ENCODE measurements at places on chromosomes 2 and 18. TPM values are rescaled to one million over a fixed set of nuclear protein-coding genes. Genes with fewer than 3 reads are reported as not detected.

DNA sequence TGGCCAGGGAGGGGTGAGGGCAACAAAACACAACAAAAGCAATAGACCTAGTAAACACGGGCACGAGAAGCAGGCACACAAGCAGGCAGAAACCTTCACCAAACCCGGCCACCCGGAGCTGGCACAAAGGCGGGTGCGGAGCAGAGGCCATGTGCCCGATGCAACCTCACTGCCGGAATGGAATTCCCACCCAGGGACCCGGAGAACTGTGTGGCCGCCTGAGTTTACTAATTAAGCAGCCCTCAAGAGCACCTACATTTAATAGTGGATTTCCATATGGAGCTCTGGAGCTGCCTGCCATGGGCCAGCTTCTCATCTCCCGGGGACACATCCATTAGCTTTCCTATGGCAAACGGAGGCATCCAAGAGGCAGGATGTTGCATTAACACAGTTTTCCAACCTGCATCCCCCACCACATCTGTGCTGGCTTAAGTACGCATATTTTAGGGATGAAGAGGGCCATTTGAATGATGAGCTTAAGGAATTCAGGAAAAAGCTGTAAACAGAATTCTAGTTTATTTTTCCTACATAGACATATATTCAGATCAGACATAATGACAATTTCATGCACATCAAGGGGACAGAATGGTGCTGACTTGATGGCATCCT is 104.5 kb upstream of the SMIM21 start:
- H3K27me3 ChIP-seq: no peaks in the 10 kb centered on the region
- H3K4me1 ChIP-seq: no peaks in the 10 kb centered on the region
- DNase-seq: no peak
- H3K27ac ChIP-seq: no peak overlapping the region
- no peaks in the 10 kb centered on the region for H3K36me3 ChIP-seq
- H3K4me3 ChIP-seq: no peak overlapping the region

DNA sequence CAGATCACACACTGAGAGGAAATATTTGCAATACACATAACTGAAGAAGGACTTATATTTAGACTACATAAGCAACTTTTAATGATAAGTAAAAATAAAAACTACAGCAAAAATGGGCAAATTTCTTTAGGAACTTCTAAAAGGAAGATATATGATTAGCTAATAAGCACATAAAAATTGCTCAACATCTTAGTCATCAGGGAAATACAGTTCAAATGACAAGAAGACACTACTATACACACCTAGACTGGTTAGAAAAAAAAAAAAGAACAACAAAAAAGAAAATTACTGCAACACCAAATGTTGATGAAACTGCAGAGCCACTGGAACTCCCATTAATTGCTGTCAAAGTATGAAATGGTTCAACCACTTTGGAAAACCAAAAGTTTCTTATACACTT is 1247.5 kb upstream of the ACVR2A start:
- H3K27me3 ChIP-seq: no peaks in the 10 kb centered on the region
- no peaks in the 10 kb centered on the region for H3K36me3 ChIP-seq
- H3K4me3 ChIP-seq: no peak overlapping the region
- H3K27ac ChIP-seq: no peak overlapping the region
- DNase-seq: no peak

- no peak for DNase-seq
- no peaks in the 10 kb centered on the region for H3K27me3 ChIP-seq
- no peaks in the 10 kb centered on the region for H3K36me3 ChIP-seq
- no peaks in the 10 kb centered on the region for H3K4me1 ChIP-seq
Observed at GRCh38 chr18:35573531-35573930, 8.0 kb upstream of the GALNT1 start.

- H3K4me1 ChIP-seq: no peaks in the 10 kb centered on the region
- no peaks in the 10 kb centered on the region for H3K36me3 ChIP-seq
- H3K27me3 ChIP-seq: no peaks in the 10 kb centered on the region
- DNase-seq: no peak
- H3K27ac ChIP-seq: no peak overlapping the region
- H3K4me3 ChIP-seq: no peak overlapping the region
Observed at GRCh38 chr18:59928201-59928600, 28.4 kb downstream of the PMAIP1 start.

The ABCG5 gene
- not detected for total RNA-seq

DNA sequence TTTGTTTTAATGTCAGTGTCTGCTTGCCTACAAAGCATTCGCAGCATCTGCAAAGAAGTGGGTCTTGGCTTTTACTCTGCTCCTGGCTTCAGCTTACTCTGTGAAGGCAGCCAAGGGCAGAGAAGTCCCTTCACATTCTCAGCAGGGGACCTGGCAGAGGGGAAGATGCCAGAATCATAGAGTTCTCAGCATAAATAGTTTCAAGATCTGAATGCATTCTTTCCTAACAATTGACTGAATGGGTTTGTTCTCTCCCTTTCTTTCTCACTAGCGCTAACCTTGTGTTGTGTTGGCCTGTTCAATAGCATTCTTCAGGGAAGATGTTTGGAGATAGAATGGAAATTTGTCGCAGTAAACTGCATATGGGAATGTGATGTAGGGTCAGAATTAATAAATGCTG is 106.9 kb downstream of the FARSB start:
- H3K36me3 ChIP-seq: no peaks in the 10 kb centered on the region
- no peaks in the 10 kb centered on the region for H3K4me1 ChIP-seq
- peak; percentile 41 for DNase-seq
- H3K4me3 ChIP-seq: no peak overlapping the region
- H3K27me3 ChIP-seq: peaks cover 3% of the 10 kb centered on the region

DNA sequence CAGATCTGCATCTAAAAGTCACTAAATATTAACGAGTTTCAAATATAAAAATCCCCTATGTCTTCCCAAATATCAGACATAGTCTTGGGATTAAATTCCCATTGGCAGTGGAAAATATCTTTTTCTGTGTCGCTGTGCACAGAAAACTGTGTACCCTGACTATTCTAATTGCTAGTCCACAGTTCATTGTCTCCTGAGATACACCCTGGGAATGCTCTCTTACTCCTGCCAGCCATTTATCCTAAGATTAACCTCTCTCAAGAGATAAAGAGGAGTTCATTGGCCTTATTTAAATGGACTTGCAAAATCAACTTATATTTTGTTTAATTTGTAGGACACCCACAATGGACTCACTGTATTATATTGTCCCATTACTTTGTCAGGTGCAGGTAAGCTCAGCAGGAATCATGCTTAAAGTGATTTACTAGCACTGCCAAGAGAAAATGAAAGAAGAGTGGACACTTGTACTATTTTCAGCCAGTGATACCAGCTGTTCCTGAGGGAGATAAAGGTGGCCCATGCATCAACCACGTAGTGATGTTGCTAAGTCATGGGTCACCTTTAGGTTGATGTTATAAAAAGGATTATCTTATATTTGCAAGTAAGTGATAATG is 553.8 kb downstream of the PIK3C3 start:
- no peak overlapping the region for H3K4me3 ChIP-seq
- no peaks in the 10 kb centered on the region for H3K27me3 ChIP-seq
- no peaks in the 10 kb centered on the region for H3K36me3 ChIP-seq
- no peaks in the 10 kb centered on the region for H3K4me1 ChIP-seq
- no peak for DNase-seq

DNA sequence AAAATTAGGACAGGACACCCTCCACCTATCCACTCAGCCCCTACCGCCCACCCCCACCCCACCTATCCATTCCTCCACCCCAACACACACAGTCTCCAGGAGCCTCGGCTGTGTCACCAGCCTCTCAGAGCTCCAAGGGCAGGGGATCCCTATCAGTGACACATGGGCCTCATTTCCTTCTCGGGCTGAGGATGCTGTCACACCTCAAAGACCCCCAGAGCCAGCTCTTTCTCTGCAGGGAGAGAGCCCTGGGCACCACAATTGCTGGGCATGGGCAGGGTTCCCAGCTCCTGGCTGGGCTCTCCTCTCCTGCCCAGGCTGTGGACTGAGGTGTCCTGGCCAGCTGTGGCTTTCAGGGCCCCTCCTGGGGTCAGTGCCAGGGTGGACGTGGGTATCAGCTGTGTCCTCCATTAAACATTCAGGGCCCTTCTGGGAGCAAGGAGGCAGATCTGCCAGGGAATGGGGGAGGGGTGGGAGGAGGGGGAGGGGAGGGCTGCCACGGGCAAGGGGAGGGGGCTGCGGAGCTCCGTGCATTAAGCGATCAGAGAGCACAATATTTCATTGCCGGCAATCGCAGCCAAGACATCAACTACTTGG is 14.3 kb upstream of the ECEL1 start:
- H3K4me3 ChIP-seq: no peak overlapping the region
- H3K27me3 ChIP-seq: peaks cover 76% of the 10 kb centered on the region
- H3K36me3 ChIP-seq: no peaks in the 10 kb centered on the region
- DNase-seq: no peak

- no peaks in the 10 kb centered on the region for H3K4me1 ChIP-seq
- no peak overlapping the region for H3K27ac ChIP-seq
- H3K27me3 ChIP-seq: no peaks in the 10 kb centered on the region
- H3K4me3 ChIP-seq: no peak overlapping the region
- H3K36me3 ChIP-seq: no peaks in the 10 kb centered on the region
Observed at GRCh38 chr2:16908656-16909055, 243.0 kb upstream of the CYRIA start.

The CPS1 gene
- 4.6 TPM for total RNA-seq

GRCh38 chr2:215038421-215038820 is 100.0 kb downstream of the ABCA12 start:
- DNase-seq: no peak
- H3K4me3 ChIP-seq: no peak overlapping the region
- no peak overlapping the region for H3K27ac ChIP-seq
- no peaks in the 10 kb centered on the region for H3K36me3 ChIP-seq
- H3K4me1 ChIP-seq: no peaks in the 10 kb centered on the region

DNA sequence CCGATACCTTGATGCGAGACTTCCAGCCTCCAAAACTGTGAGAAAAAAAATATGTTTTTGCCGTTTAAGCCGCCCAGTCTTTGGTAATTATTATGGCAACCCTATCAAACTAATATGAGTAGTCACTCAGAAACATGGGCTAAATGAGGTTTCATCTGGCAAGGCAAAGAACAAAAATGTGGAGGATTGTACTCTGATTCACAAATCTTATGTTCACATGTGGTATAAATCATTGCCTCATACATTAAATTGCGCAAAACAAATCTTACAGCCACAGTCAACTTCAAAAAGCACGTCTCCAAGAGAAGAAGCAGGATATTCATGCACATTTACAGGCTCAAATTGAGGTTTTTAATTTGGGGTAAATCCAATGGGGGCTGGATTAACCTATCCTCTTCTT is 1435.4 kb upstream of the LRRTM1 start:
- no peak overlapping the region for H3K4me3 ChIP-seq
- no peaks in the 10 kb centered on the region for H3K4me1 ChIP-seq
- H3K27me3 ChIP-seq: no peaks in the 10 kb centered on the region

DNA sequence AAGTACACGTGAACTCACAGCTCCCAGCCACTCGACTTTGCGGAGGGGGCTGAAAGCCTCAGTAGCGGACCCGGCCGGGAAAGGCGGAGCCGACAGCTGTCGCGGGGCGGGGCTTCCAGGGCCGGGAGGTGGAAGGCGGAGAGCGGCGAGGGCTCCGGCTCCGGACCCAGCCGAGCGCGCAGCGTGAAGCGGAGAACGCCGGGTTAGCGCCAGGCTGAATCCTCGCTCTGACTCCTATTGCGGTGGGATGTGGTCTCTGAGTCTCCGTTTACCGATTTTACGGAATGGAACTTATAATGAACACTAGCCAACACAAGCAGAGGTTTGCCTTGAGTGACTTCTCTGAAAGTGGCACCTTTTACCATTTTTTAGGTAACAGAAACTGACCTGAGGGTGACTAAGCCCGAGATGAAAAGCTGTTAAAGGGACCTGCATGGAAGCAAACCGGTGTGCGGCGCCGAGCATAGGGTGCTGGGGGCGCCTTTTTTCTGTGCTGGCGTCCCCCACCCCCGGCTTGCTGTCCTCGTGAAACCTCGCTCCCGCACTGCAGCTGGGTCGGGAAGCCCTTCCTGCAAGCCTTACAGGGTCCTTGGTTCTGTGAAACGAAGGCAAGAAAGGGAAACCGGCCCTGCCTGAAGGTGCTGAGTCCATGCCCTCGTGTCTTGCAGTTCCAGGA is 72.9 kb downstream of the EN1 start:
- H3K4me1 ChIP-seq: peaks cover 6% of the 10 kb centered on the region
- H3K27me3 ChIP-seq: peaks cover 85% of the 10 kb centered on the region
- H3K4me3 ChIP-seq: peak overlapping the region; percentile 9
- no peaks in the 10 kb centered on the region for H3K36me3 ChIP-seq
- no peak for DNase-seq
- H3K27ac ChIP-seq: no peak overlapping the region

DNA sequence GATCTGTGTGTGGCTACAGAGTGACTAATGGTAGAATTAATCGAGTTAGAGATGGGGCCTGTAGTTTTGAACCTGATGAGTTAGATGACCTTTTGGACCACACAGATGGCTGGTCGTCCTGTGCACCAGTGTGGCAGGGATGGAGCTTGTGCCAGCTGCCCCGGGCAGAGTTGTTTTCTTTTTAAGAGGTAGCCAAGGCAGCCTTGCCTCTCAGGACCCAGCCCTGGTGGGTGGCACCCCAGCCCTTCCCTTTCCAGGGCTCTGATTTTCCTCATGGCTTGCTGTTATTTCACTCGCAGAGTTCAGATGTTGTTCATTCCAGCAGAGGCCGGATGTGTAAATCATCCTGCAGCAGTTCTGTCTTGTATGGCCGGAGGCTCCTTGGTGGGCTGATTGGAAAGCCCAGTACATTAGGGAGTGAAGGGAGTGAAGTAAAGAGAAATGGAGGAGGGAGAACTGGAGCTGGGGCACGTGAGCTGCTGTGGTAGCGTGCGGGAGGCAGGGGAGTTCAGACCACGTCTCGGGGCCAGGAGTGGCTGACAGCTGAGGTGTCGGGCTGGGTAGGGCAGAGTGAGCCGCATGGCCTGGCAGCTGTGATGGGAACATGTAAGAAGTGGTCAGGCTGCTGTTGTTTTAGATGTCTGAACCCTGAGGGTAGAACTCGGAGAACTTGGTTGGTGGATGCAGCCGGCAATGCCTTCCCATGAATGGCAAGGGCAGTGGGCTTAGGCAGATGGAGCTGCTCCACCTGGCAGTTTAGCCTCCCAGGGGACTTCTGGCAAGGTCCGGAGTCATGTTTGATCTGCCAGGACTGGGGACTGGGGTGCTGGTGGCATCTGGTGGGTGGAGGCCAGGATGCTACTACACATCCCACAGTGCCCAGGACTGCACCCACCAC is 28.8 kb downstream of the ASAP2 start:
- H3K27ac ChIP-seq: peak overlapping the region; percentile 77
- no peak overlapping the region for H3K4me3 ChIP-seq
- peaks cover 81% of the 10 kb centered on the region for H3K4me1 ChIP-seq

DNA sequence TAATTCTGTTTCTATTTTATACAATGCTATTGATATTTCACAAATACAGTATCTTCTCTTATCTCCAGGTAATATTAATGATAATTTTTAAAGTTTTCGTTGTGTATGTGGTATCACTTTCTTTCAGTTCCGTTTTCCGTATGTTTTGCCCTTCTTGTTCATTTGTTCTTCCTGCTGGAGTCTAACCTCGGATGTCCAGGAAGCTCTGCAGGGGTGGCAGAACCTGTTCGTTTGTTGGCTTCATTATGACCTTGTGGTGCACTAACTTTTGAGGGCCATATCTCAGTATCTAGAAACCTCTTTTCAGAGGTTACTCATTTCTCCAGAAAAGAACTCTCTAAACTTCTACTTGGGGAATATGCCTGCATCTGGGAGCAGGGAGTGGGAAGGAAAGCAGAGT is 134.5 kb downstream of the NBAS start:
- no peak overlapping the region for H3K4me3 ChIP-seq
- no peaks in the 10 kb centered on the region for H3K36me3 ChIP-seq
- DNase-seq: no peak
- H3K27ac ChIP-seq: no peak overlapping the region
- no peaks in the 10 kb centered on the region for H3K27me3 ChIP-seq
- H3K4me1 ChIP-seq: no peaks in the 10 kb centered on the region

All from left lung (tissue), 14 donors.